ENCODE measurements at places on chromosomes 16 and 17.

- no peak for DNase-seq
These were observed 22.5 kb downstream of the CCR7 start for GRCh38 chr17:40542558-40543411.

DNA sequence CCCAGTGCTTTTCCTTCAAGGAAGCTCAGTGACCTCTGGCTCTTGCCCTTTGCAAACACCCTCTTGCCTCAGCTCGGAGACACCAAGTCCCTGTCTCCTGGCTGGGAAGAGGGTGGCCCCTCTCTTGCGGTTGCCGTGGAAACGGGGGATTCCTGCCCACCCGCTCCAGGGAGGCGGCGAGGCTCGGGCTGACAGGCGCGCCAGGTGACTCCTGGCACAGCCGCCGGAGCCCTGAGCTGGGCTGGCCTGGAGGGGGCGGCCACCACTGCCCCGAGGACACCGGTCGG, 71.4 kb downstream of the ABR start:
- DNase-seq, result no peak

GRCh38 chr16:31093132-31093703, 1.4 kb downstream of the VKORC1 start:
- DNase-seq, result no peak

- no peak for DNase-seq
These were observed 362.2 kb downstream of the WWOX start for GRCh38 chr16:78461496-78462287.

DNA sequence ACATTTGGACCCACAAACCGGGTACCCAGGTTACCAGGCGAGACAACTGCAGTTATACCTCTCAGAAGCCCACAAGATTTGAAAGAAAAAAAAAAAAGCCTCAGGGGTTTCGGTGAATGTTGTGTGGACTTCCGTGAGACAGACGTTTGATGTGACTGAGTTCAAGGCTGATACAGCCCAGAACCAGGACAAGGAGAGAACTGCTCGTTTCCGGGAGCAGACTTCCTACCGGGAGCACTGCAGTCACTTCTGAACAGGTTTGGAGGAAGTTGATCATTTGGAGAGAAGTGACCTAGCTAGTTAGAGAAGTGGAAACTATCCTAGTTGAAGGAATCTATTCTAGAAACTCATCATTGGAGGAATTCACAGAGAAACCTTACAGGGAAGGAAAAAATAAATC, 847 bp downstream of the CKLF start:
- no peak for DNase-seq

DNA sequence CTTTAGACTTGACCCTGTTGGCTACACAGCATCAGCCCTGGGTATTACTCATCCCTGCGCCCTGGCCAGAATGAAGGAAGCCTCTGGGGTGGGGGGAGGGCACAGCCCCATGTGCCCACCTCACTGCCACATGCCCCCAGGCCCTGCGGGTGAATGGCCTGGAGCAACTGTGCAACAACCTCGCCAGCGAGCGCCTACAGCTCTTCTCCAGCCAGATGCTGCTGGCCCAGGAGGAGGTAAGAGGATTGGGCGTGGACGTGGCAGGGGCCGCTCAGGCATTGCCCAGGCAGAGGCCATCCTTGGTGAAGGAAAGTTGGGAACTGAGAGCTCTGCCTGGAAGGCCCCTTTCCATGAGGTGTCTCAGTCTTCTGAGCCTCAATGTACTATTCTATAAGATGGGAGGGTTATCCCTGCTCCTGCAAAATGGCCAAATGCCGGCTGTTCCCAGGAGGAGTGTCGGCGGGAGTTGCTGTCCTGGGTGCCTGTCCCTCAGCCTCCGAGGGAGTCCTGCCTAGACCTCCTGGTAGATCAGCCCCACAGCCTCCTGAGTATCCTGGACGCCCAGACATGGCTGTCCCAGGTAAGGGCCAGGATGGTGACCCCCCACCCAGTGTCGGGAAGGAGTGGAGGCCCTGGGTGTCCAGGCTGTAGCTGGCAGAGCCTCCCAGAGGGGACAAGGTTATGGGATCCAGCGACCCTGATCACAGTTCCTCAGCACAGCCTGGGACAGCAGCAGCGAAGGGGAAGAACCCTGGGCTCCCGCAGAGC, 8.9 kb downstream of the MYO15B start:
- DNase-seq, result no peak
